ENCODE measurements at places on chromosomes 1 and 21.

DNA sequence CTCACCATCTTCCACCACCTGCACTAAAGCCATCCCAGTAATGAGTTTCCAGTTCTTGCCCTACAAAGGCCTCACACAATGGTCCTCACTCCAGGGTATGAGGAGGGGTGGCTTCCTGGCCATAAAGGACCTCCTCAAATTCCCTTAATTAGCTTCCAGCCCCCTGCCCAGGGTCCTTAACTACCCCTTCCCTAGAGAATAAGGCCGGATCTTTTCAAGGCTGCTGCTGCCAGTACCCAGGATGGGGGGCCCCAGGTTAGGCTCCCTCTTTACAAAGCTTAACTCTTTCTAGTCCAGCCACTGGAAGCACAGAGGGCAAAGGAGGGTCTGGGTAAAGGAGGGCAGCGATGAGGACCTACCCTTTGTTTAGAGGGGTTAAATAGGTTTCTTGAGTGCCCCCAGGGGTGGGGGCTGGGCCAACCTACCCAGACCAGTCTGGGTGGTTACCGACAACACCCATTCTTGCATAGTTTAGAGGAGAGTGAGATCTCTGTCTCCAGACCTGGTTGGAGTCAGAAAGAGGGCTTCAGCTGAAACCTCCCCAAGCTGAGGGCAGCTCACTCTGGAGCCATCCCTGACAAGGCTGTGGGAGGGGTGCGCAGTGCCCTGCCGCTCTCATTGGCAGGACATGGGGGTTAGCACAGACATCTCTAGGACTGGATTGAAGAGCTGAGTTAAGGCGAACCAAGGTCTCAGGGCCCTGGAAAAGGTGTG lies 7.1 kb downstream of the BLACAT1 start:
- no peak for DNase-seq

DNA sequence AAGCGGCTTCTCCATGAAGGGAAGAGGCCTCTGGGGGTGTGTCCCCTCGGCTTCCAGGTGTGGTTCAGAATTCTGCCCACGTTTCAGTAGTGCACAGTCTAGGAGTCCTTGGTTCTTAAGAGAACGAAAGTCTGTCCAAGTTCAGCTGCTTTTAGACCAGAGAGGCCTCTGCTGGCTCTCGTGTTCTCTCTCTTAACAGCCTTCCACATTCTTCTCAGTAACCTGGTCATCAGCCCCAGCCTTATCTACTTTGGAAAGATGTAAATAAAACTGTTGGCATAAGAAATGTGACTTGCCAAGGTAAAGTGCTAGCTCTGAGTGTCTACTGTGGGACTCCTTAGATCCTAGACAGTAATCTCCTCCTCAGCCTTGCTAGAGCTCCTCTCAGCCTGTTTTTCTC lies 15.3 kb upstream of the STUM start:
- no peak for DNase-seq

- no peak for DNase-seq
Measured at GRCh38 chr21:33993286-33994231, 78.0 kb upstream of the ATP5PO start.

DNA sequence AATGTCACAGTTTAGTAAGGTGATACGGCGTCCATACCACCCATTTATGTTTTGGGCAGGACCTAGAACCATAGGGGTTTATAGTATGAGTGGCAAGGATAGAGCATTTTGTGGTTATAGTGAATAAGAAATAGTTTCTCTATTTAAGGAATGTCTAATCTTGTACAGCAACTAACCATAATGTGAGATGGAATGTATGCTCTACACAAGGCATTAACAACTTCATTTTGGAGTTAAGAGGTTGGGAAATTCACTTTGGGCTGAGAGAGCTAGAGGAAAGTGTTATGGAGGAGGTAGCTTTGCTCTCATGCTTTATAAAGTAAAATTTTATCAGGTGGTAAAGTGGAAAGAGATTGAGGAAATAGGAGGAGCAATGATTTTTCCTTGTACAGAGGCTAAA lies 3.0 kb upstream of the MCL1 start:
- DNase-seq: no peak

DNA sequence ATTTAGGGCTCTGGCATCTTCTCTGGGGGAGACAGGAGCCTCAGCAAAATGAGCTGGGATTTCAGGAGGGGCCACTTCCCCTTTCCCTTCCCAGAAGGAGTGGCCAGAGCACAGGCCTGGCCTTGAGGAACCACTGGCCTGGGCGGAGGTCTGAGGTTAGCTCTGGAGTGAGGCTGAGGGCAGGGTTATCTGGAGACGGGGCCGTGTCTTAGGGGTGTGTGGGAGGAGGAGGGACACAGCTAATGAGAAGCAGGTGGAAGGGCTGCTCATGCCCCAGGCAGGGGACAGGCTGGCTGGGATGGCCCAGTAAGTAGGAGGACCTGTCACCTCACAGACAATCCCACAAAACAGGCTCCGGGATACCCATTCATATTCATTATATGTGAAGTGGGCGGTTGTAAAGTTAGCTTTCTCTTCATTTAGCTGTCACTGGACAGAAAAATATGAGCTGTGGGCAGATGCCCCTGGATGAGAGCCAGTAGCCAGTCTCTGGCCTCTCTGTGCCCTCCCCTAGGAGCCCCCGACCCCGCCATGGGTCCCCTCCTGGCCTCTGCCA lies 12.4 kb downstream of the ALX3 start:
- DNase-seq: no peak

- no peak for DNase-seq
Measured at GRCh38 chr1:7921796-7922195, 18.8 kb downstream of the TNFRSF9 start.

DNA sequence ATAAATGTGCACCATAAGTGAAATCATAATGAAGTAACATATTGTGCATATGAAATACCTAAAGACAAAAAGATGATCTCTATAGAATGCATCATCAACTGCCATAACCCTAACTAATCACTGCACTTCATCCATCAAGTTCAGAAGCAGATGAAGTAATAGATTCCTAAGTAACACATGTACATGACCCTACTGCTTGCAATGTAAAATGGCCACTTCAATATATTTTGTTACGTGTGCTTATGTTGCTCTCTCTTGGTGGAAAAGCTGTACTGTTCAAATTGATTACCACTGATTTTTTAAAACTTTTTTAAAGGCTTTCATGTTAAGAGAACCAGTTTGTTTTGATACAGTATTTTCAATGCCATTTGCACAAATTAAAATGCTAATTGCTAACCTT lies 141.8 kb downstream of the TTLL7 start:
- DNase-seq: no peak

DNA sequence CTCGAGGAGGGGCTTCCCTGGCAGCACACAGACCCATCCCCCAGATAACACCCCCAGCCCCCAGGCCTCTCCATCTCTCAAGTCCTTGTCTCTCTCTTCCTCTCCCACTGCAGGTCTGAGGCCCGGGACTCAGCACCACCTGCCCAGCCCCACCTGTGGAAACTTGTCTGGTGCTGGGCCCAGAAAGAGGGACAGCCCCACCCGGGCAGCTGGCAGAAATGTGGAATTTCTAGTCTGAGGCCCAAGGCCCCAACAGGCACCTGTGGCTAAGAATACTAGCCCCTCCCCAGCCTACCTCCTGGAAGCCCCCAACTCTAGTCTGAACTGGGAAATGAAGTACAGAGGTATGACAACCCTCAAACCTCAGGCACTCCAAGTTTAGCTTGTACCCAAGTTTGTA lies 15.4 kb downstream of the TTC39A start:
- DNase-seq: no peak

GRCh38 chr21:35136586-35137219 lies 87.6 kb upstream of the RUNX1 start:
- no peak for DNase-seq

- DNase-seq: no peak
Measured at GRCh38 chr1:109569323-109569722, 20.9 kb downstream of the GNAI3 start.

GRCh38 chr1:209042413-209042812 lies 541.1 kb upstream of the CAMK1G start:
- no peak for DNase-seq

DNA sequence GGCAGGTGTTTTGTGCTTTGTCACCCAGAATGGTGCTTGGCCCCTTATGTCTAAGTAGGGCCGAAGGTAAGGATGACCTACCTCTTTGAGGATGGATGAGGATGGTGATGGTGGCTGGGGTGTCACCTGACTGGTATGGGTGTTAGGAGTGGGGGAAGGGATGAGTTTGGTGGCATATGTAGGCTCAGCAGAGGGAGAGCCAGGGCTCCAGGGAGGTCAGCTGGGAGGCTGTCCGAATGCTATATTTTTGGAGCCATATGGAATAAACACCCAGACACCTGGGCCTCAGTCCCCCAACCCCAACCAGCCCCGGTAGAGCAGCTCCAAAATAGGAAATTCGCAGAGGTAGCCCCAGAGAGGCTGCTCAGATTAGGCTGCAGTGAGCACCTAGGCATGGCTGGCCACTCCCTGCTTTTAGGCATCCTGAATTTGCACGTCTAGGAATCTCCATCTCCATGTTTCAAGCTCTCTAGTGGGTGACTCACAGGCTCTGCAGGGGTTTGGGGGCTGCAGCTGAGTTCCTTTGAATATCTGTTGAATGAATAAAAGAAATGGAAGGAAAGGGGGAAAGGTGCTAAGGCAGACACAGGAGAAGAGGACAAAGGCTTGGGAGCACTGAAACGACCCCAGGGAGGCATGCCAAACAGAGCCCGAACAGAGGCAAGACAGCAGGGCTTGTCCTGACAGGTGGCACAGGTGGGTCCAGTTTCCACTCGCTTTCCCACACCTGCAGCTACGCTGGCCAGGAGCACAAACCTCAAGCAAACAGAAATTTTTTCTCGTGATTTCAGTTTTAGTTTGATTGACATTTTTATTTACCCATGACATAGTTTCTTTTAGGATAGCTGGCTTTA lies 135.3 kb upstream of the EDN2 start:
- no peak for DNase-seq

DNA sequence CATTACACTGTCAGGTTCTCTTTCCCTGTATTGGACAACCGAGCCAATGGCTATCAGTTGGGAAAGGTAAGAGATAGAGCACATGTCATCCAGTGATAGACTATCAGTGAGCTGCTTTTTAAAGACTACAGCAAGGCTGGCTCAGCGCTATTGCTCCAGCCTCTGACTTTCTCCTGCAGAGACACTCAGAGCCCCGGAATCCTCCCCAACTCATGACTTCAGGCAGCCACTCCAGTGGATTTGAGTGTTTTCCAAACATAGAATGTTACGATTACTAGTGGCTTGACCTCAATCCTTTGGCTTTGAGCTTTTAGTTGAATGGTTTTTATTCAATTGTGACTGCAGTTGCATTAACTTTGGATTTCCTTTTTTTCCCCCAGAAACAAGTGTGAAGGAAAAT lies 331.9 kb downstream of the DISC1 start:
- no peak for DNase-seq

DNA sequence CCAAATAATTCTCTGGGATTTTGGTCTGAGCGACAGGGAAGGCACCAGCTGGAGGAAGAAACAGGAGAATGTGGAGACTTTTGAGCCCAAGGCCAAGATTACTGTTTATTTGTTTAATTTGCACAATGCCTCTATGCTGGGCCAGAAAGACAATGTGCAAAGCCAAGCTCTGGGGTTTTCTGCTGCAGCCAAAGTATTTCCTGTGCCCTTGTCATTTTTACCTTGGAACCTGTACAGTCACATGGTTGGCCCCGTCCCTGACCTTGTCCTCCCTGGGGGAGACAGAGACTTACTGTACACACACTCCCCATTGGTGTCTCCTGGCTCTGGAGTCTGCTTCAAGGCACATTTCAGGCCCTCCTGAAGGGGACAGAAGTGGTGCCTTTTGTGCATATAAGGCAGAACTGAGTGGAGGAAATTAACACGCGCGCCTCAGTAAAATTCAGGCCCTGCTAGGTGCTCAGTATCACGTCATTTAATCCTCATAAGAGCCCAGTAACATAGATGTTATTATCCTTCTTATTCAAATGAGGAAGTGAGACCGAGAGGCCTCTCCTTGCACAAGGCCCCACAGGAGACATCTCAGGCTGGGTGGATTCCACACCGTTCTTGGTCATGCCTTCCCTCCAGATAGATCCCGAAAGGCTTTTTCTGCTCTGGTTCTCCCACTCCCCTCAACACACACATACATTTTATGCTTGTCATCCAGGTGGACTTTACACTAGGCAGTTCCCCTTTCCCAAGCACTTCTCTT lies 21.1 kb downstream of the C1orf115 start:
- no peak for DNase-seq
